ENCODE measurements at places on chromosomes 2 and 18.

GRCh38 chr2:225226441-225226840, 173.1 kb upstream of the NYAP2 start:
- DNase-seq, result no peak

- DNase-seq, result no peak
These were observed 51.8 kb upstream of the CYRIA start for GRCh38 chr2:16717477-16717876.

DNA sequence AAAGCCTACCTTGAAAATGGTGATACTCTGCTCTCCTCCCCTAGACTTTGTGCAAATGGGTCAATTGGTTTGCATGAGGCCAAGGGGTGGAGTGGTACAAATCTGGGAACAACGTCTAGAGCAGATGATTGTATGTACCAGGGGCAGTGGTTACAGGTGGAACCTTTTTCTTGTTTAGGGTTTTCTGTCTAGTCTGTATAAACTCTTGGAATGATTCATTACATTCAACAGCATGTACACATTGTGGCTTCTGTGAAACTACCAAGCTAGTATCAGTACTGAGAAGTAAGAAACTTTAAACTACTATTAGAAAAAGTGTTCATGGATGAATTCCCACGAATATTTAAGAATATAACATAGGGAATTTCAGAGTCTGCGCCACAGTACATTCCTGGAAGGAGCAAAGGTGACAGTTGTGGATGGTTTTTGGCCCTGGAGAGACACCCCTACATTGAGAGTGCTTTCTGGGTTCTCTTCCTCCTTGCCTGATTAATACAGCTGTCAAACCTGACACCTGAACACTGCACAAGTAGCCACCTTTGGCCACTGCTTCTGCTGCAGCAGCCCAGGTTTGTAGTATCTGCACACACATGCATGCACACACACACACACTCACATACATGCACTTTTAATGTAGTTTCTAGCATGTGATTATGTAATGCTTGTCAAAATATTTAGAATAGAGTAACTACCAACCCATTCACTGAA, 30.0 kb downstream of the CFAP221 start:
- DNase-seq, result no peak

DNA sequence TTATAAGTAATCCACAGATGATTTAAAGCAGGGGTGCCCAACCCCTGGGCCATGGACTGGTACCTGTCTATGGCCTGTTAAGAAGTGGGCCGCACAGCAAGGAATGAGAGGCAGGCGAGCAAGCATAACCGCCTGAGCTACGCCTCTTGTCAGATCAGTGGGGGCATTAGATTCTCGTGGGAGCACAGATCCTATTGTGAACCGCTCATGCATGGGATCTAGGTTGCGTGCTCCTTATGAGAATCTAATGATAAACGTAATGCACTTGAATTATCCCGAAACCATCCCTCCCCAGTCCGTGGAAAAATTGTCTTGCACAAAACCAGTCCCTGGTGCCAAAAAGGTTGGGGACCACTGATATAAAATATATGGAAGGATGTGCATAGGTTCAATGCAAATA, 153.7 kb downstream of the CSRNP3 start:
- no peak for DNase-seq

DNA sequence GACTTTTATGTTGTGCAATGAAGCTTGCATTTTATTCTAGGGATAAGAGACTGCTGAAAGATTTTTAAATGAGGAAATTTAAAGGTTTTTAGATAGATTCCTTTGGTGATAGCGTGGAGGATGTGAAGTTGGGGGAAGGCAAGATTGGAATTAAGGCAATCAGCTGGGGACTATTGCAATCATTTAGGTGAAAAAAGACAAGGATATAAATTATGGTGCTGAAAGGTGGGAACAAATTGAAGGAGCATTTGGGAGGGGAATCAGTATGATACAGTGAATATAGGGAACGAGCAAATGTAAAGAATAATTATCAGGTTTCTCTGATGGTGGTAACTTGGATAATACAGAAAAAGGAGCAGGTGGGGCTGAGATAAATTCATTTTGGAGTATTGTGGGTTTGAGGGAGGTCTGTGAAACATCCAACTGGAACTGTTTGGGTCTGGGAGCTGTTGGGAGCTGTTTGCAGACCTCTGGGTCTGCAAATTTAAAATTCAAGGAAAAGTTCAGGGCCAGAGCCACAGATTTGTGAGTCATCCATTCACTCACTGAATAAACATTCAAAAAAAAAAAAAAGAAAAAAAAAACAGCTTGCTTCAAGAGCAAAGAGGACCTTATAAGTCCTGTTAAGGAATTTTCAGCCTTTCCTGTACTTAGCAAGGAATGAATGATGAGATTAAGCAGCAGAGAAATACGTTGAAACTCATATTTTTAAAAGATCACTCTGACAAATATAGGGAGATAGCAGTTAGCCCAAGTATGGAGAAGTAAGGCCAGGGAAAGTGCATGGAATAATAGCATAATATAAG, 257.5 kb upstream of the FN1 start:
- DNase-seq, result peak; percentile 94

- no peak for DNase-seq
These were observed 9.6 kb downstream of the COL6A3 start for GRCh38 chr2:237404413-237404812.

GRCh38 chr18:45317948-45318640, 297.2 kb upstream of the SLC14A2 start:
- DNase-seq, result no peak

DNA sequence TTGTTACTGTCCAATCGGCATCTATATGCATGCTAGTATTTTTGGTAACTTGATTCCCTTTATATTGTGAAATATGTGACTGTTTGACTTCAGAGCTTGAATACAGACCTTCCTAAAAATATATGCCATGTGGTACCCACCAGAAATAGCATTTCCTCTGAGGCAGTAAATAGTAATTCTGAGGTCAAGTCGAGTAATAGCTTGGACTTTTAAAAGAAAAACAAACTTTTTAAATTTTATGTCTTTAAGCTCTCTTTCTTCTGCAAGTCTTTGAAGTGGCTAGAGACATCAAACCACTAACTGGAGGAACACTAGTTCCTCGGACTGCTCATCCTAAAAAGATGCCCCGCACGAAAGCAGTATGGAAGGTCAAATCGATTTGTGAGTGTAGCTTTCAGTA, 396.8 kb upstream of the SLC14A2 start:
- no peak for DNase-seq

Measured in fibroblast of skin of scalp (primary cell).